ENCODE measurements at places on chromosomes 1 and 21.

- no peak for DNase-seq
These were observed 17.8 kb downstream of the C1orf21 start for GRCh38 chr1:184404727-184405027.

DNA sequence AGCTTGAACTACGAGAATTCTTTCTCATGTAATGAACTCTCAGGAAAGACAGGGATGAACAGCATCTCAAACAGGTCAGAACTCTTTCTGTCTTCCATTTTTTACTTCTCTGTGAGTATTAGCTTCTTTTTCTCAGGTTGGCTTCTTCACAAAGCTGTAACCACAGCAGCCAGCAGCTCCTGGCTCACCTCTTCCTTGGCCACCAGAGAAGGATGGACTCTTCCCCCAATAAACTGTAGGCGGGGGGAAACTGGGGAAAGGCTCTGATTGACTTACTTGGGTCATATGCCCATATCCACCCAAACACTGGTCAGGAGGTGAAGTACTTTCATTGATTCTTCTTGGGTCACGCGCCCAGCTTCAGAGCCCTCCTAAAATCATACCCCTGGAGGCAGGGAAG, 14.4 kb upstream of the ENAH start:
- DNase-seq = no peak

DNA sequence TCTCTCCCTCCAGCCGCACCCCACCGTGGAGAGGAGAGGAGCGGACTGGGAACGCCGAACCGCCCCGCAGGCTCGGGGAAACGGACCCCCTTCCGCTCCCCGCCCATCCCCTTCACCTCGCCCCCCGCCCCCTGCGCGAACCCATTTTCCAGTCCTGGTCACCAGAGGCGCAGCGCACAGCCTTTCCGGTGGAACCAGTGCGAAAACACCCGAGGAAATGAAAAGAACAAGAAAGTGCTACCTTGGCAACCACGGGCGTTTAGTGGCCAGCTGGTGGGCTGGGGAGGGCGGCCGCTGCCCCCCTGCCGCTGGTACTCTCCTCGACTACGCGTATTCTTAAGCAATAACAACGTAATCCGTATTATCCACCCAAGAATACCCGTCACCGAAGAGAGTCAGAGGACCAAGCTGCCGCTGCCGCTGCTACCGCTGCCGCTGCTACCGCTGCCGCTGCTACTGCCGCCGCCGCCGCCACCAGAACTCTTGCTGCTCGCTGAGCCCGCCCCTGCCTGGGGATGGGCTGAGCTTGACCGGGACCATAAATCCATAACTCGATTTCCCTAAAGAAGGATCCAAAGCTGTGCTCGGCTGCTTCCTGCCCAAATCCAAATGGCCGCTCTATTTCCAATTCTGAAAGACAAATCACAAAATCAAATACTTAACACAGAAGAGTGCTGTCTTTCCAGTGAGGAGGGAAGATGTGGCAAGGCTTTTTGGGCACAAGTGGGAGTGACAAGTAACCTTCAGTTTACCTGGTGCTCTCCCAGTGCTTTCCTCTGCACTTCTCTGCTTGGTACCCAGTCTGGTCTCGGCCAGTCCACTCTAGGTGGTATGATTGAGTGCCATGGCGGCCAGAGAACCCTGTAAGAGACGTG, 125.2 kb upstream of the DPYD start:
- no peak for DNase-seq

- no peak for DNase-seq
These were observed 5.4 kb downstream of the TCEA3 start for GRCh38 chr1:23419180-23419579.

- no peak for DNase-seq
These were observed 136.1 kb upstream of the JUN start for GRCh38 chr1:58919959-58920321.

- DNase-seq = no peak
These were observed 6.9 kb downstream of the TMEM81 start for GRCh38 chr1:205077158-205077933.

Measured in fibroblast of skin of left biceps (primary cell).